ENCODE measurements at places on chromosomes 11 and 22.

DNA sequence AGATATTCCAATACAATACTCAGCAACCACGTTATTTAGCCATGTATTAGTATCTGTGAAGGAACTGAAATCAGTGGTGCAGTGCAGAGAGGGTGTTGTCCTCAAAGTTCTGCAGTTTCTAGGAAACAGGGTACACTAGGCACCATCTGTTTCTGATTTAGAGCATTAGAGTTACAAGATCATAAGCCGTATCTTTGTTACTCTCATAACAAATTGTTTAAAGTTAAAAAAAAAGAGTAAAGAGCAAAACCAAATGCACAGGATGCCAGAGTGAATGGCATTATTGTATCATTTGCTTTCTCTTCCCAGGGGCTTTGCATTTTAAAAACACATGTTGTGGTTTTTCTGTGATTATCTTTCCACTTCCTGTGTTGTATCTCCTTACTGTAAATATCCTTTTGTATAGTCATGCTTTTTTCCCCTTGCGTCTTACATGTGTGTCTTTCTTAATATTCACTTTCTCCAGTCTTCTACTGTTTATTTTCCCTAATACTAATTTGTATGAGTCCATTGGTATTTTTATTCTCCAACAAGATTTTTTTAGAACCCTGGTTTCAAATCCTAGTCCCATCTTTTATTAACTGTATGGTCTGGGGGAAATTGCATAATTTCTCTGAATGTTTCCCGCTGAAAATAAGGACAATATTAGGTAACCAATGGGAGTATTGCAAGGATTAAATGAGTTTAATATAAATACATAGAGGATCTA, 15.2 kb upstream of the NUP160 start:
- DNase-seq = no peak

DNA sequence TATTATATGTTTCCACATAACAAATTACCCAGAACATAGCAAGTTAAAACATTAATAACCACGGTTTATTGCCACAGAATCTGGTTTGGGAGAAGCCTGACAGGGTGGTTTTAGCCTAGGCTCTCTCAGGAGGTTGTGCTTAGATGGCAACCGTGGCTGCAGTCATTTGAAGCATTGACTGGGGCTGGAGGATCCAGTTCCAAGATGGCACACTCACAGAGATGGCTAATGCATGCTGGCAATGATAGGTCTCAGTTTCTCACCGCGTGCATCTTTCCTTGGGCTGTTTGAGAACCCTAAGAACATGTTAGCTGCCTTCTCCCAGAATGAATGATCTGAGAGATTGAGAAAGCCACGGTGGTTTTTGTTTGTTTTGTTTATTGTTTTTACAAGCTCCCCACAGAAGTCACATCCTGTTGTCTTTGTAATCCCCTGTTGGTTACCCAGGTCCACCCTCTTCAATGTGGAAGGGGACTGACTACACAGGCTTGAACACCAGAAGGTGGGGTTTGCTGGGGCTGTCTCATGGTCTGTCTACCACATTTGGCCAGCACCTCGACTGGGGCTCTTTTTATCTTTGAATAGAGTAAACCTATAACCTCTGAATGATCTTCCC, 36.6 kb upstream of the GRAMD1B start:
- no peak for DNase-seq

DNA sequence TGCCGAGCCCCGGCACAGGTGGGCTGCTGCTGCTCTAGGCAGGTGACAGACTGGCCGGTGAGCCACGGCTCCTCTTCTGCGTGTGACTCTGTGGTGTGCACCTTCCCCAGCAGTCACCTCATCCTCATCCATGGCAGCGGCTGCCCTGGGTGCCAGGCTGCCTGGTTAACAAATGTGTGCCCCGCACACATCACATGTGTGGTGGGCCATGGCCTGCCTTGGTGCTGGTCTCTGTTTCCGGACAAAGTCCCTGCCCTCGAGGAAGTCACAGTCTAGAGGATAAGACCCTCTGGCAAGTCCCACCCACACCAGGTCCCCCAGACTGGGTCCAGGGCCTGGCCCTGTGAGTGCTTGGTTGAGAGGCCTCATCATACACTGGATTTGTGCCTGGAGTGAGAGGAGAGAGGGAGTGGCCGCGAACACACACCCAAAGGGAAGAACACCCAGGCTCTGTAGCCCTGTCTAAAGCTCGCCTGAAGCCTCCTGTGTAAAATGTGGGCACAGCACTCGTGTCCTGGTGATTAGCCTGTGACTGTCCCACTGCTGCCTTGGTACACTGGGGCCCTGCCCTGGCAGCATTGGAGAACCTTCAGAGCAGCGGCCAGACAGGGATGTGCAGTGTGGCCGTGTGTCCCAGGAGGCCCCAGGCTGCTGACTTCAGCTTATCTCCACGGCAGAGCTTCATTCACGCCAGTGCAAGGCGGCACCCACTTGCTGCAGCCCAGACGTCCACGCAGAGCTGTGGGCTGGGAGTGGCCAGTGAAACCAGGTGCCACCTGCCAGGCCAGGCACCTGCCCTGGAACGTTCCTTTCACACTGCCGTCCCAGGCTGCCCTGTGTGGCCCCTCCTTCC, 269.9 kb downstream of the TBC1D22A start:
- DNase-seq = no peak

DNA sequence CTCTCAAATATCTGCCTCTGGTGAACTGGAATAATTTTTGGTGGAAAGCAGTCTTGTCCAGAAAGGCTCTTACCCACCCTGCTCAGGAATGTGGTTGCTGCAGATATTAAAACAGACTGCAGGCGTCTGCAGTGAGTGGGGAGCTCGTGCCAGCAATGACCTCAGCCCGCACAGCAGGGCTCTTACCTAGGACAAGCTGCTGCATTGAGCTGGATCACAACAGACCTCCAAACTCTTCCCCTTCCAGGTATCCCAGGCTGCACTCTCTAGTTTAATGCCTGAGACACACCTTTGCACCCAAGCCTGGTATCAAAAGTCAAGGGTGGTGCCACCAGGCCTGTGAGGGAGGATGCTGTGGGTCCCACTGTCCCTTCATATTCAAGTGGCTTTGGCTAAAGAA, 69.7 kb upstream of the CDON start:
- no peak for DNase-seq

GRCh38 chr11:130029137-130029536, 26.5 kb upstream of the PRDM10 start:
- no peak for DNase-seq

DNA sequence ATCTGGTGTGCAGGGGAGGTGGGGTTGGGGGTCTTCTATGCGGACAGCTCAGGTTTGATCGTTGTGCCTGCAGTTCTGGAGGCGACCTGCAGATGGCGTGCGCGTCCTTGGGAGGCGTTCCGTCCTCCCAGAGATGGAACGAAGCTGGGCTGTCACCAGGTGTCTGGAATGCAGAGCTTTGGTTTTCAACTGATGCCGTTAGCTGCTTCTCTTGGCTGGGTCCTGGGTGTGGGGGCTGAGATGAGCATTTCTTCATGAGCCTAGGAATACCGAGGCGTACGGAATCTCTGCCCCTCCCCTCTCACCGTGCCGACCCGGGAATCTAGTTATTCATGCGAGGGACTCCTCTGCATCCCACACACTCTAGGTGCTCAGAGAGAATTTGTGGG, 98.6 kb downstream of the CEP164 start:
- peak; percentile 33 for DNase-seq

Data from NK-92 treated with Interleukin-12 subunit alpha and Interleukin-12 subunit beta, amount 100 ng/mL, for 24 hours (cell line).